Femur (tissue), 1 donor: ENCODE measurements at places on chromosomes 7 and 10.

- no peak for DNase-seq
Measured at GRCh38 chr10:122362031-122362592, 12.4 kb upstream of the PLEKHA1 start.

DNA sequence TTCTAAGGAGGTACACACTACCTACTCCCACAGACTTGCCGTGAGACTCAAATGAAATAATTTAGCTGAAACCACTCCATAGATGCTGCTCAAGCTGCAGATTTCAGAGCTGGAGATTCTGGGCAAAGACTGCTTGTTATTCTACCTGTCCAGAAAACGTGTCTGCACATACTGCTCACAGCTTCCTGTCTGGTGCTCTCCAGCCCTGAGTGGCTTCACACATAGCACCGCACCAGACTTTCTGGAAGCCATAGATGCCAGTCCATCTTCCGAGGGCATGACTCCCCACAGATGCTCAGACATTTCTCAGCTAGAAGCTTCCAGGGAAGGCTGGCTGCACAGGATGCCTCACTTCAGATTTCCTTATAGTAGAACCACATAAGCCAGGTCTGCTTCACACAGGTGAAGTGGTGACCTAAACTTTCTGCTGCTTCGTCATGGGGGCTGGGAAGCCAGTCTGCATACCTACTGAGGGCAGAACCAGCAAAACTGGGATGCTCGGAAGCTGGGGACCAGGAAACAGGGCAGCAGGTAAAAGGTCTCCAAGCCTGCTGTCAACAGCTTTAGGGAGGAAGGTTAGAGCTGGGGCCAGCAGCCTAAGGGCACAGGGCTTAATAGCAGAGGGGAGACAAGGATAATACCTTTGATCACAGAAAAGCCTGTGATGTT lies 18.2 kb downstream of the CCDC6 start:
- DNase-seq = no peak

DNA sequence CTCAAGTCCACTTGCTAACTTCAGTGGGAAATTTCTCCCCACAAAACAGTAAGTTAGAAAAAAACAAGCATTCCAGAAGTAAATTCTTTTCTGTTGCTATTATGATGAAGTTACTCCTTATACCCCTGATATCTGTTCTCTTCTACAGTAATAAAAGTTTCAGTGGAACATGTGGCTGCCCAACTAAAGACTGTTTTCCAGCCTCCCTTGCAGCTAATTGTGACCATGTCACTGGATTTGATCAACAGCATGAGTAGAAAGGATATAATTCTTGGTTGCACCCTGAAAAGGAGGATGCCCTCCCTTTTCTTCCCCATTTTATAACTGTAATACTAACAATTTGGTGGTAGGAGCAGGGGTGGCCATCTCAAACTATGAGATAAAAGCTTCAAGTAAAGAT lies 40.6 kb downstream of the IMMP2L start:
- no peak for DNase-seq

GRCh38 chr7:49852619-49853462 lies 79.4 kb downstream of the VWC2 start:
- DNase-seq = peak; percentile 69

- no peak for DNase-seq
Measured at GRCh38 chr7:22074897-22075296, 129.2 kb upstream of the CDCA7L start.

GRCh38 chr10:43981232-43981631 lies 332.6 kb upstream of the ZNF32 start:
- DNase-seq = peak; percentile 8

DNA sequence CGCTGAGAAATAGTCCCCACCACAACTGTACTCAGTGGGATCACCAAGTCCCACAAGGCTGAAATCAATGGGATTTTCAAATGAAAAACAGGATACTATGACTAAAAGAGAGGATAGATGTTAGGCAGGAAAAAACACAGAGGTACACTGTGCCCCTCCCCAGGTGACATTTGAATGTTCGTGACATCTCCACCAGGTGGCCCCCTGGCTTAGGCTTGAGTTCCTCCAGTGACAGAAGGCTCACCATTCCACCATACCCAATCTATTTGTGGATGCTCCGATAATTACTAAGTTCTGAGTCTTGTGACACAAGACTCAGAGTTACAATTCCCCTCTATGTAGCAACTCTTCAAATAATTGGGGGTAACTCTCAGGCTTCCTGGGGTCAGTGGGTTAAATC lies 77.5 kb upstream of the KCNMA1 start:
- DNase-seq = no peak

DNA sequence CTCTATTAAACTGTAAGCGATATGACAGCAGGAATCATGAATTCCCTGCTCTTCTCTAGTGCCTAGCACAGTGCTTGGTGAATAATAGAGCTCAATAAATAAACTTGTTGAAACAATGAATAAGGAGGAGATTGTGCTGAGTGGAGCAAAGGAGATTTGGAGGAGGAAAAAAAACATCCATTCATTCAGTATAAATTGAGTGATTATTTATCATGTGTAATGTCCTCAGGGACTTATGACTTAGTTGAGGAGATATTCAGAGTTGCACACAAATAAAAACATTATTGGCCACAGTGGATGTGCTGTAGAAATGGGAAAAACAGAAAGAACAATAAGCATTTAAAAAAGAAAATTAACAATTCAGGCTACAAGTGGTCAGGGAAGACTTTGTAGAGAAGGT lies 125.7 kb downstream of the FOXP2 start:
- DNase-seq = no peak

DNA sequence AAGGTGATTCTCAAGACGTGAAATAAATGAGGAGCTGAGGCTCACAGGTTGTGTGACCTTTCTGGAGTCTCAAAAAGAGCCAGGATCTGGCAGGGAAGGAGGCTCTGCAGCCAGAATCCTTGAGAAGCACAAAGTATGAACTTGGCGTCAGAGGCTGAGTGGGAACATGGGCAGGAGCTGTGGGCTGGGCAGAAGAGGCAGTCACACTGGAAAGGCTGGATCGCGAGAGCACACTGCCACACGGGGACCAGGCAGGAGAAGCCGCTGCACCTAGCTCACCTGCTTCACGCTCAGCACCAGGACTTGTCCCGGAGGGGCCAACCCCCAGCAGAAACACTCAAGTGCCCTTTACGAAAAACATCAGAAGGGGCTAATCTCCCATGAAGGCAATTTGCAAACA lies 535.0 kb downstream of the TNS3 start:
- no peak for DNase-seq

DNA sequence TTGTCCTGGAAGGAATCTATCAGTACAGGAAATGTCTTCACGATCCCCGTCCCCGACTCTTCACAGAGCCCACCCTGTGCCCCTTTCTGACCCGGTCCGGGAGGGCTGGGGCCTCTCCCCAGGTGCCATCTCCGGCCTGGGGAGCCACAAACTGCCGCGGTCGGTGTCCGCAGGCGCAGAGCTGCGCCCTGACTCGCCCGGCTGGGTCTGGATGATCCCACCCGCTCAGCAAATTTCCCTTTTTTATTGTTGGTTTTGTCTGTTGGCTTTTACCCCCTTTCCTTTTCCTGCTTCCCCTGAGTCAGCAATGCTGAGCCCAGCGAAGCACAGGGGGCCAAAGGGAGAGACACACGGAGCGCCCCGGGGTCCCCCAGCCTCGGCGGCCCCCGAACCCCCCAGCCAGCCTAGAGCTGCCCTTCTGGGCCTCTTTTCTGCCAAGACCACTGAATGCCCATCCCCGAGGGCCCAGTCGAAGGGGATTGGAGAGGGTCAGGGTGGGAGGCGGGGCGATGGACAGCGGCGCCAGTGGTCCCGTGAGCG lies 30.9 kb downstream of the LEP start:
- peak; percentile 29 for DNase-seq

GRCh38 chr10:125859128-125859817 lies 21.8 kb downstream of the DHX32 start:
- DNase-seq = no peak

DNA sequence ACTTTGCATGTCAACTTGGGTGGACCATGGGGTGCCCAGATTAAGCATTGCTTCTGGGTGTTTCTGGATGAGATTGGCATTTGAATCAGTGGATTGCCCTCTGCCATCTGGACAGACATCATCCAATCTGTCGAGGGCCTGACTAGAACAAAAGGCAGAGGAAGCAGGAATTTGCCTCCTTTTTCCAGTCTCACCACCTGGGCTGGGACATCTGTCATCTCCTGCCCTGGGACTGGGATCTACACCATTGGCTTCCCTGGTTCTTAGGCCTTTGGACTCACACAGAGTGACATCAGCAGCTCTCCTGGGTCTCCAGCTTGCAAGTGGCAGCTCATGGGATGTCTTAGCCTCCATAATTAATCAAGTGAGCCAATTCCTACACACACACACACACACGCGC lies 10.3 kb downstream of the SLC13A4 start:
- DNase-seq = no peak

DNA sequence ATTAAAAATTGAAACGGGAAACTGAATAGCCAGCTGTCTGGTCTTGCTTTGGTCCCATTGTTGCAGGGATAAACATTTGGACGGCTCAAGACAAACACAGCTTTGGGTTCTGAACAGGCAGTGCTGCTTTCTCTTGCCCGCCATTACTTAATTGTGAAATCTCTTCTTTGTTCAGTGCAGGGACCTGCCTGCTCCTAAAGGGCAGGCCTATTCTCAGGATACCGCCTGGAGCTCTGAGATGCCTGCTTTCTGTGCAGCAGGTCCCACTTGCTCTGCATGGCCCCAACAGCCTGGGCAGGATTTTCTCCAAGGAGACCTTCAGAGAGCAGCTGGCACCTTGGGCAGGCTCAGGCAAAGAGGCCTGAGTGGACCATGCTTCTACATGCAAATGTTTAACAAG lies 237.6 kb downstream of the KCNMA1 start:
- DNase-seq = no peak

DNA sequence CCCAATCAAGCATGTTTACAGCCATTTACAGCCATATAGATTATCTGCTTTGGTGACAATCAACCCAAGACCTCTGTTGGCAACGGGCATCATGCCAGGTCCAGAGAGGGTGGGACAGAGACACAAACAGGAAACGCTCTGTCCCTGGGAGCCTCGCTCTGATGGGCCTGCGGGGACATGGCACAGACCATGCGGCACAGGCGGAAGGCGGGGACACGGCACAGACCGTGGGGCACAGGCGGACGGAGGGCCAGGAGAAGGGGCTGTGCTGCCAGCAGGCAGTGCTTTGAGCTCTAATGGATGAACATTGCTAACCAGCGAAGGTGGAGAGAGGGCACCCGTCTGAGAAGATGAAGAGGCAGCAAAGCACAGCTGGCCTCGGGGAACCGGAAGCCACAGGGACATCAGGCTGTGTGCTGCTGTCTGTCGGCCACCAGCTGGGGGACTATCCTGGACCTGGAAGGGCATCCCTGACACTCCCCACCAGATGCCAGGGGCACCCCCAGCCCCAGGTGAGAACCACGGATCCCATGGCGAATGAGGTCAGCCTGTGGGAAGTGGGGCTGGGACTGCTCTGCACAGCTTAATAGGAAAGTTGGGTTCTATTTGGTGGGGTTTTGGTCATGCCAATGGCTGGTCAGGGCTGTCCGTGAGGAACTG lies 61.0 kb downstream of the DIP2C start:
- no peak for DNase-seq

DNA sequence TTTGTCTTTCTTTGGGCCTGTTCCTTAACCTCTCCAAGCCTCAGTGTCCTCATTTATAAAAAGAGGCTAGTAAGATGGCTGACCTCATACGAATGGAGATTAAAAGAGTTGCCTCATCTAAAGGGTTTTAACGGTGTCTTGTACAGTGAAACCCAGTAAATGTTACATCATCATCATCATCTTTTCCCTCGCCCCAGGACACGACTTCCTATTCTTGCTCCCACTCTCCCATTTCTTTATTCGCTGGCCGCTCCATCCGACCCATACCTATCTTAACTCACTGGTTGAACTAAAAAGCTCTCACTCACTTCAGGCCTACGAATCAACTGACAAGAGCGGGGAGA lies 554 bp downstream of the FRA10AC1 start:
- DNase-seq = peak; percentile 45

DNA sequence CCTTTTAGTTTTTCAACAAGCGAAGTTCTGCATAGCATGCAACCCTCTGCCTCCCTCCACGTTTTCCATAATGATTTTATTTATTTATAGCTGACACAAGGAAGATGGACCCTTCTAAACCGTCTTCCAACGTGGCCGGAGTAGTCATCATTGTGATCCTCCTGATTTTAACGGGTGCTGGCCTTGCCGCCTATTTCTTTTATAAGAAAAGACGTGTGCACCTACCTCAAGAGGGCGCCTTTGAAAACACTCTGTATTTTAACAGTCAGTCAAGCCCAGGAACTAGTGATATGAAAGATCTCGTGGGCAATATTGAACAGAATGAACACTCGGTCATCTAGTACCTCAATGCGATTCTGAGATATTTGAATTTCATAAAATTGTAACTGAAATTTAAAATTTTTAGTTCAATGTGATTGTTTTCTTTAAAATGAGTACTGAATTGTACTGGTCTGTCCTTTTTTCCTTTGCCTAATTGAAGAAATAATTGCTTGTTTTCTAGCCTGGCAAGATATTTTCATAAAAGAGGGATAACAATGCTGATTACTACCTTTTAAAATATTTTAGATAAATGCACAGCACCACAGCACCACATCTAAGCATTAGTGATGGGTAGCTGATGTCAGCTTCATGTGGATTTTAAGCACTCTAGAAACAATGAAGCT lies 41.5 kb upstream of the SLC39A12 start:
- peak; percentile 25 for DNase-seq

DNA sequence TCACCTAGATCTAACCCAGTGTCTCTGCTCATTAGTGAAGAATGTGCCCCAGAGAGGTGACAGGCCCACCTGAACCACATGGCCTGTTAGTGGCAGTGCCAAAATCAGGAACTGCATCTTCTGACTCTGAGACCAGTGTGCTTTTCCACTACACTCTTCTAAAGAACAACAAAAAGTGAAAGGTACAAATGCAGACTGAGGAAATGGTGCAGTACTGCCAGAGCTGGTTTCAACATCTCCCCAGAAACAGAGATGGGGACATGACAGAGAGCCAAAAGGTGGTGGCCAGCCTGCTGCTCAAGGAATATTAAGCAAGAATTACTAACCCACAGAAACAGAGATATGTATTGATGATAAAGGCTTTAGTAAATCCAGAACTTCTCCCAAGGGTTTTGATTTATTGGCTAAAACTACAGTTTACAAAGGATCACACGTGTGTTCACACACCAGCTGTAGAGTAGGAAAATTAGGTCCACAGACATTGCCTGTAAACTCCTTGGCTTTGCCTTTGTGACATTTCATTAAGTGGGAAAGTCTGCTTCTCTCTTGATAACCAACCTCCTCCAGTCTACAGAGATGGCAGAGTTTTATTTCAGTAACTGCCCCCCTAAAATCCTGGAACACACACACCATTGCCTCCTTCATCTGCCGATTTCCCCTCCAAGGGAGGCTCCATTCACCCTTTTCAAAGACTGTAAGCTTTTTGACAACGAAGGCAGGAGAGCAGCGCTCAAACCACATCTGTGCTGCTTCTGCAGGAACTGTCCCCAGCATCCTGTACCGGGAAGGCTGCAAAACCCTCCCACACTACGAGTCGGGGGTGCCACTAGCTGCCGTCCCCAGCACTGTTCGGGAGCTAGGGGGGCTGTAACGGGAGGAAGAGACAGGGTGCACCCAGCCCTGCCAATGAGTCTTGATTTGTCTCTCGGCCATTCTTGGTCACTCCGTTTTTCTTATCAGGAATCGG lies 29.8 kb downstream of the GSDME start:
- no peak for DNase-seq
